Inflammatory macrophage (primary cell): ENCODE measurements at places on chromosomes 4 and X.
A peak's percentile ranks its signal among the peaks of the same experiment; 100 is the strongest.

DNA sequence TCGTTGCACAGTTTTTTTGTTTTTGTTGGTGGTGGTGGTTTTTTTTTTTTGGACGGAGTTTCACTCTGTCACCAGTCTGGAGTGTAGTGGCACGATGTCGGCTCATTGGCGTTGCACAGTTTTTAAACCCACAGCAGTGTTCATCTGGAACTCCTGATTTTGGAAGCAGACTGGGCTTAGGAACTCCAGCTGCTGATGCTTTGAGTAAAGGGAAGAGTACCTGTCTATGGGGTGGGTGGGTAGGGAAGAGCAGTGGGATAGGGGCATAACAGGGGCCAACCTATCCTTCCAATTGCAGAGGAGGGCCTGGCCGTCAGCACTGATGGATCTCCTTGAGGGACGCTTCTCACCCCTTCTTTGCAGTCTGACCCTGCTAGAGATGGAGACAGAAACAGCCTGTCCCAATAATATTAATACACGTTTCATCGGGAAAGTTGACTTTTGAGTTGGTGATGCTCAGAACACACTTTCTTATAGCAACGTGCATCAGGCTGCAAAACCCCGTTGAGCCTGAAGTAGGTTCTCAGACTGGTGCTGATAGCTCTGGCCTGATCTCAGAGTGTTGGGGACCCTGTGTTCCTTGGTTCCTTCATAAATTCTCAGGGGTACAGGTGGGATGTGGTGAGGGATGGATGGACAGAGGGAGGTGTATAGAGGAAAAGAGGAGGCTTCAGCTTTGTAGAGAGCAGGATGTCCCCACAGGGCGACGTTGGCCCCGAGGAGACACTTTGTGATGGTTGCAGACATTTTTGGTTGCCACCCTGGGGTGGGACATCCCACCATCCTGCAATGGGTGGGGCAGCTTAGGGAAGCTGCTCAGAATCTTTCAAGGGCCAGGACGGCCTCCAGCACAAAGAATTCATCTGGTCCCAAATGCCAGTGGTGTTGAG lies 2.3 kb downstream of the CD99 start:
- DNase-seq, result no peak

DNA sequence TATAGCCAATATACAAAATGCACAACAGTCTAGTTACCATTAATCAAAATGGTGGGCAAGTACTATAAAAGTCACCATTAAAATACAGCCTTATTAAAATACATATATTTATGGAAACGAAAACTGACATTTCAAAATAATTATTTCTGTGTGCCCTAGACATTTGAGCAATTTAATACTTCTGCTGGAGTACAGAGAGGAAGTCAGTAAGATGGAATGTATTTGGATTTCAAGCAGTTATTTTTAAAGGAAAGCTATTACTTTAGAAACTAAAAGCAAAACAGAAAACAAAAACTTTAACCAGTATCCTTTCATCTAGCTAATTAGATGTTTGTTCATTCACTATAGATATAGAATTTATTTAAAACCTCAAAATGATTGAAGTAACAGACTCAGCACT lies 37.8 kb upstream of the TLR2 start:
- DNase-seq, result no peak

DNA sequence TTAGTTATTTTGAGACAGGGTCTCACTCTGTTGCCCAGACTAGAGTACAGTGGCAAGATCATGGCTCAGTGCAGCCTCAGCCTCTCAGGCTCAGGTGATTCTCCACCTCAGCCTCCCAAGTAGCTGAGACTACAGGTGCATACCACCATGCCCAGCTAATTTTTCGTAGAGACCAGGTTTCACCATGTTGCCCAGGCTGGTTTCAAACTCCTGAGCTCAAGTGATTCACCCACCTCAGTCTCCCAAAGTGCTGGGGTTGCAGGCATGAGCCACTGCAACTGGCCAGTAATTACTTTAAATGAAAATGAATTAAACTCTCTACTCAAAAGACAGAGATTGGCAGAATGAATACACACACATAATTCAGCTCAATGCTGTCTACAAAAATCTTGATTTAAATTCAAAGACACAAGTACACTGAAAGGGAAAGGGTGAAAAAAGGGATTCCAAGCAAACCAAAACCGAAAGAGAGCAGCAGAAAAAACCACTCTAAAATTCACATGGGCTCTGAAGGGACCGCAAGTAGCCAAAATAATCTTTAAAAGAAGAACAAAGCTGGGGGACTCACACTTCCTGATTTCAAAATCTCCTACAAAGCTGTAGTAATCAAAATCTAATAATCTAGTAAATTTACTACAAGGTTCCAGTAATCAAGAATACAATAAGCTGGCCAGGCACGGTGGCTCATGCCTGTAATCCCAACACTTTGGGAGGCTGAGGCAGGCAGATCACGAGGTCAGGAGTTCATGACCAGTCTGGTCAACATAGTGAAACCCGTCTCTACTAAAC lies 11.8 kb upstream of the SPON2 start:
- DNase-seq, result peak; percentile 66

DNA sequence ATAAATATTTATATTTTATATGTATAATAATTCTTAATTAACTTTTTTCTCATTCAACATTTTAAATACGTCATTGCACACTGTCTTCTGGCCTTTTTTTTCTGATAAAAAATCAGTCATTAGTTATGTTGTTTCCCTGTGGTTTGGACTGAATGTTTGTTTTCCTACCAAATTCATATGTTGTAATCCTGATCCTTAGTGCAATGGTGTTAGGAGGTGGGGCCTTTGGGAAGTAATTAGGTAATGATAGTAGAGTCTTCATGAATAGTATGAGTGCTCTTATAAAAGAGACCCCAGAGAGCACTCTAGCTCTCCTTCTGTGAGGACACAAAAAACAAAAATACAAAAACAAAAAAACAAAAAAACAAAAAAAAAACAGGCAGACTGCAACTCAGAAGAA lies 117.2 kb downstream of the GASK1B start:
- DNase-seq, result no peak

DNA sequence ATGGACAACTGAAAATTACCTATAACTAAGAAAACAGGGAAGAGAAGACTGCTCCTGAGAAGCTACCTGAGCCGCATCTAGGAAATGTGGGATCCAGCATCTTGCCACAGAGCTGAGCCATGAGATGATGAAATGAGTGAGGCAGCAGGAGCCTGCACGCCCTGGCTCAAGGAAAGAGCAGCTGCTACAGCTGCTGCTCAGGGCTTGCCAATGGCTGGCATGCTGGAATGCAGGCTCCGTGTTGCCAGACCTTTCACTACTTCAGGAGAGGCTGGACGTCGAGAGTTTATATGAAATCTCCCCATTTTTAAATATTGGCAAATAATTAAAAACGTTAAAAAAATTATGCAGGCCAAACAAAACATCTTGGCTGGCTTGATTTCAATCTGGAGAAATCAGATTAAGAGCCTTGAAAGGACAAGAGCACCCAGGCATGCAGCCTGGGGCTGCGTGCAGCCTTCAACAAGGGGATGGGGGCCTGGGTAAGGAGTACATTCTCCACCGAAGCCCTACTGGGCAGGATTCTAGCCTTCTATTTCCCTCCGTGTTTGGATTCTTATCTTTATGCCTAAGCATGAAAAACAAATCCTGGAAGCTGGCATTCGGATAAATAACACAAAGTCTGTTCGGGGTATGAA lies 227.6 kb downstream of the NR3C2 start:
- no peak for DNase-seq

DNA sequence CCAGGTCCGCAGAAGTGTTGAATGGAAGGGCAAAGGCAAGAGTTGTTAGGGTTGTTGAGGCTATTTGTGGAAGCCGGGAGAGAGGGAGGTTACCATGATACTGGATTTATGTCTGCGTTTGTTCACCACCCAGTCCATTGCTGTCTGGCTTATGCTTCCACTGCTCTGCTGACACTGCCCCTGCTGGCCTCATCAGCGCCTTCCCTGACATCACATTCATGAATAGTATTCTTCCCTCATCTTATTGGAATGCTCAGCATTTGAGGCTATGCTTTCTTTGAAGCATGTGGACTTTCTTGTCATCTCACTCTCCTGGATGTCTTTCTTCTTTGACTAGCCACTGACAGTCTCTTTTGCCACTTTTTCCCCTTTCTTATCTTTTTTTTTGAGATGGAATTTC lies 10.3 kb downstream of the GNL3L start:
- no peak for DNase-seq

- DNase-seq, result peak; percentile 32
These were observed 56.5 kb downstream of the ARAP2 start for GRCh38 chr4:36187723-36188333.

DNA sequence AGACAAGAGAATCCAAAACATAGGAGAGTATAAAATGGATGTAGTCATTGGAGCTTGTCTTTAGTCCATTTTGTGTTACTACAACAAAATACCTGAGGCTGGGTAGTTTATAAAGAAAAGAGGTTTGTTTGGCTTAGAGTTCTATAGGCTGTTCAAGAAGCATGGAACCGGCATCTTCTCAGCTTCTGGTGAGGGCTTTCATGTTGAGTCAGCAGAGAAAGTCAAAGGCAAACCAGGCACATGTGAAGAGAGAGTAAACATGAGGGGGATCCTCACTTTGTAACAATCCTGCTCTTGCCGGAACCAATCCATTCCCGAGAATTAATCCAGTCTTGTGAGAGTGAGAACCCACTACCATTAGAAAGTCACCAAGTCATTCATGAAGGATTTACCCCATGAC lies 8.1 kb upstream of the HCCS start:
- no peak for DNase-seq

DNA sequence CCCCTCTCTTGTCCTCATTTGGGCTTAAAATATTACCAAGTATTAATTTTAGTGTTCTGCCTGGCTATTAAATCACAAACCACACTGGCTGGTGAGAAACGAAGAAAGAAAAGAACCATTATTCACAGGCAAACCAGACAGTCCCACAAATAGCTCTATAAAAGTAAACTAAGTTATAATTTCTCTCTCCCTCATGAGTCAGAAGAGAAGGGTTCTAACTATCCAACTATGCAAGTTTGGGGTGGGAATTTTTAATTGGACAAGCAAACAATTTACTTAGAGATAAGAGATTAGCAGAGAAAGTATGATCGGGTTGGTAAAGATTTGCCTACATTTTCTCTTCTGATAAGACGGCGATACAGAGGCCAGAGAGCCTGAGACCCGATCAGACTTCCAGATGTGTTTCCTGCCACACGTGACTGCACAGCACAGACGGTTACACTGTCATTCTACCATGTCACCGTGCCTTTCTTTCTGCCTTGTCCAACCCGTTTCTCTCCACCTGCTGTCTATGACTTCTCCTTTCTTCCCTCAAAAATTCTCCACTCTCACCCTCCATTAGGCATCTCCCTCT lies 52.3 kb downstream of the MEPE start:
- DNase-seq, result no peak

DNA sequence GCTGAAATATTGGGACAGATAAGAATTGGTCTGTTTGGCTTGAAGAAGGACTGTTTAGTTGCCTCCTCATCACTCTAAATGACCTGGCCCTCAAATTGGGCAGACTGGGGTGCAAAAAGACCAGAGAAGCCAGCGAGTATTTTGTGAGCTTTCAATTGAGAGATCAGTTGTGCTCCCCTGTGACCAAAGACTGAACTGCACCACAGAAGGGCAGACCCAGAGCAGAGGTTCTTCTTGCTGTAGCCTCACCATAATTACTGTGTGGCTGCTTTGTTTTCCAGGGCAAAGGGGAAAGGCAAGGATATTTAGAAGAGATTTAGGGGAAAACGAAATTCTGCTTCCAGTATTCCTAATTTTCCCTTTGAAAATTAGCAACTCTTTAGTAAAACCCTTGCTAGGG lies 104.0 kb upstream of the MBNL3 start:
- no peak for DNase-seq

GRCh38 chr4:138344054-138344453 lies 101.9 kb upstream of the SLC7A11 start:
- peak; percentile 50 for DNase-seq

- DNase-seq, result peak; percentile 57
These were observed 20.0 kb upstream of the CAMK2D start for GRCh38 chr4:113781439-113782040.

GRCh38 chr4:188660796-188661195 lies 521.6 kb downstream of the TRIML1 start:
- DNase-seq, result no peak

GRCh38 chrX:150975655-150976390 lies 7.3 kb upstream of the HMGB3 start:
- DNase-seq, result no peak

GRCh38 chr4:2400841-2401609 lies 17.4 kb downstream of the ZFYVE28 start:
- no peak for DNase-seq

- no peak for DNase-seq
These were observed 67.1 kb downstream of the GPR143 start for GRCh38 chrX:9698576-9698975.

DNA sequence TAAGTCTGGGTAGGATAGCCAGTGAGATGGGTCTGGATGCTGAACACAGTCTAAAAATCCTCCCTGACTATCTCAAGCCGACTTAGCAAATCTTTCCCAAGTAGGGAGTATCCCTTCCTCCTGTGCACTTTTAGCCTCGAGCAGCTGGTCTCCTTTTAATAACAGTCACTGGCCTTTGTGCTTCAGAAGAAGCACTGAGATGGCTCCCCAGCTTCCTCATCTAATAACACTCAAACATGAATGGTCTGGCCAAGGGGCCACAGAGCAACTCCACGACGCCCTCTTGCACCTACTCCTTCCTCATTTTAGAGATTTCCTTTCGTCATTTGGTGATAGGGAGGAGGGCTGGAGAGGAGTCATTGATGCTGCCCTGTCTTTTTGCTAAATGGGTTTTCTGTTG lies 78.8 kb upstream of the TMEM150C start:
- peak; percentile 87 for DNase-seq

DNA sequence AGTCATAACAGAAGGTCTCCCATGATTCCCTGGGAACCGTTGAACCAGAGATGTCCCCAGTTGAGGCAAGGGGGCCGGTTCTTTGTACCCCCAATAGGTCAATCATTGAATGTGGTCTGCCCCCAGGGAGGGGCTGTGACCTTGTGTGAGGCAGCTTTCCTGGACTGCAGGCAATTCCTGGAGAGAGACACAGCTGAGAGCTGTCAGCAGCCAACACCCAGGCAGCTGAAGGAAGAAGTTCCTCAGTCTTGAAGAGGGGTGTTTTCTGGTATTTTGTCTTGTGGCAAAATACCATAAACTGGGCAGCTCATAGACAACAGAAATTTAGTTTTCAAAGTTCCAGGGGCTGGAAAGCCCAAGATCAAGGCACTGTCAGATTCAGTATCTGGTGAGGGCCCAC lies 185.7 kb upstream of the ATP6AP2 start:
- DNase-seq, result no peak

DNA sequence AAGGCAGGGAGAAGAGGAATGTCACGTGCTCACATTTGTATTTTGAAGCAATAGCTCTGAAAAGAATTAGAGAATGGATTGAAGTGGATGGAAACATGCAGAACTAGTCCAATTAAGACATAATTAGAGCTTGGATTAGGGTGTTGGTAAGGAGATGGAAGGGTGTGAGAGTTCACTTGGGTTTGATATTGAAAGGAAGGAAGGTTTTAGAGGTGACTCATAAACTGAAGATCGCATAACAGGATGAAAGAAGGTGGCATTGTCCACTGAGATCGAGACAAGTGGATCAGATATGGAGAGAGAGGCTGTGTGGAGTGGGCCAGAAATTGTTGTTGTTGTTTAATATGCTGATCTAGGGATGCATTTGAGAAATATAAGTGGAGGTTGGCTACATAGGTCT lies 244.0 kb upstream of the SMIM31 start:
- no peak for DNase-seq
